RKO (cell line): ENCODE measurements at places on chromosomes 2 and 18.

DNA sequence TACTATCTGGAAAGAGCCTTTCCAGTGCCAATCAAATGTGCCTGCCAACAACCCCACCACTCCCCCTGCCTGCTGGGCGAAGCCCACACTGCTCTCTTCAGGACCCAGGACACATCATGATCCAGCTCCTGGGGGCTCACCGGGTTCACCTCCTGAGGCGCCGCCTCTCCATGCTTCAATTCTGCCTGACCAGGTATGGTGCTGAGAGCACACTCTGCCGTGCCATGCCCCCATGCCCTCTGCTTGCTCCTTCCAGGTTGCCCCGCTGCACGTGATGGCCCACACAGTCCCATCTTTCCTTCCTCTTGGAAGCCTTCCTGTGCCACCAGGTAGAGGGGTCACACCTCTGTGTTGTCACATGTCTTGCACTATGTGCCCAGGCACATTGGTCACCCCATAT, 47.5 kb downstream of the ASB18 start:
- no peak for DNase-seq

GRCh38 chr2:99640635-99641151, 150.9 kb upstream of the REV1 start:
- no peak for DNase-seq

- DNase-seq = no peak
These were observed 34.3 kb downstream of the TWIST2 start for GRCh38 chr2:238882082-238882755.

DNA sequence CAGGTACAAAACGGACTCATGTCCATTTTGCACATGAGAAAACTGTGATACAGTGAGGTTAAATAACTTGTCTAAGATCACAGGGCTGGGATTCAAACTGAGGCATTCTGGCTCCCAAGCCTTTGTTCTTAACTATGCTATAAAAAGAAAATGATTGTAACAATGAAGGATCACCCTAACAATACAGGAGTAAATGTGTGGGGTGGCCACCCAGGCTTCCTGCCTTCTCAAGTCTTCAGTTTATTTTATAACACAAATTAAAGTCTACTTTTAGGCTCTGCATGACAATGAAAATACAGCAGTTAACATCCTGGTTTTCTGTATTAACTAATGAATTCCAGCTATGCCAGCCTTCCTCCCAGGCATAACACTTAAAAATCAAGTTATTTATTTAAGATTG, 7.6 kb downstream of the WDFY1 start:
- DNase-seq = no peak

DNA sequence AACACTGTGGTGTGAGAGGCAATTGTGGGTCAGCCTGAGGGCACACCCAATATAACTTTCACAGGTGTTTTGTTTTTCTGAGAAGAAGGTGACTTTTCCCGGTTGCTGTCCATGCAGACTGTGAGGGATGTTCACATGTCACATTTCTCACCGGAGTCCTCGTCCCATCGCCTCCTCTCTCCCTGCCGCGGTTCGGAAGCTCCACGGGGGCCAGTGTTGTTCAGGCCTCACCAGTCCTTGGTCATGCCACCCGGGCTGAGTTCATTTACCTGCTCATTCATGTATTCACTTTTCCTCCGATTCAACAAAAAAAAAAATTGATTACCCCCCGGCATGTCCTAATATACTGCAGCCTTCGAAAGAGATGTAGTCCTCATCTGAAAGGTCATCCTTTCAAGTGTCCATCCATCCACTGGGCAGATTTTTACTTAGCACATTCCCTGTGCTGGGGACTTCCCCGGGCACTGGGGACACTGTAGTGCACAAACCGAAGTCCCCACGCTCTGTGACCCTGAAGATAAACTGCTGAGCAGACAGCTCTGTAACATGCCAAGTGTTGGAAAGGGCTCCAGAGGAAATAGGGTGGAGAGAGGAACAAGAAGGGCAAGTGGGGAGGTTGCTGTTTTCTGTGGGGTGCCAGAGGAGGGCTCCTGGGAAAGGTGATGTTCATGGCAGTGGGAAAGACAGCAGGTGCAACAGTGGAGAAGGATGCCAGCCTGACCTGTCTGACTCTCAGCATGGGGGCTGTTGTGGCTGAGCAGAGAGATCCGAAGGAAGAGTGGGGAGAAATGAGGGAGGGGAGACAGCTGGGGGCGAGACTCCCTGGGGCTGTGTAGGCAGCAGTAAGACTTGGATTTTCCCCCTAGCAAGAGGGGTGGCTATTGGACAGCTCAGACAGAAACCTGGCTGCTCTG, 22.4 kb downstream of the LRRFIP1 start:
- no peak for DNase-seq

- no peak for DNase-seq
These were observed 62.3 kb downstream of the TTC32 start for GRCh38 chr2:19839438-19839837.

GRCh38 chr18:12046046-12046750, 47.4 kb upstream of the ANKRD62 start:
- no peak for DNase-seq

DNA sequence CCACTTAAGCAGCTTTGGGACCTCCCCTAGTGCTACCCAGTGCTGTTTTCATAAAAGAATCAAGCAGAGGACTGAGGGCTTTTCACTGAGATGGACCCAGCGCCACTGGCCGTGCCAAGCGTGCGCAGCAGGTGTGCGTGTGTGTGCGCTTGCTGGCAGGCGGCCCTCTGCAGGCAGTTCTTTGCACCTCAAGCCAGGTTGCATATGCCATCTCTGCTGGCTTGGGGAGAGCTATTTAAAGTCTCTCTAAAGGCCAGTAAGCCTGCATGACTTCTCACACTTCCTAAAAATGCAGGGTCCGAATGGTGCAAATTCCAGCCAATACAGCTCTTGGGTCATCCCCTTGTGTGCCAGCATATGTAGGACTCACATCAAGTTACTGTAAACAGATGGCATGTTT, 255.5 kb downstream of the RNF152 start:
- no peak for DNase-seq

- no peak for DNase-seq
These were observed 10.0 kb downstream of the LRATD1 start for GRCh38 chr2:14642499-14642898.

DNA sequence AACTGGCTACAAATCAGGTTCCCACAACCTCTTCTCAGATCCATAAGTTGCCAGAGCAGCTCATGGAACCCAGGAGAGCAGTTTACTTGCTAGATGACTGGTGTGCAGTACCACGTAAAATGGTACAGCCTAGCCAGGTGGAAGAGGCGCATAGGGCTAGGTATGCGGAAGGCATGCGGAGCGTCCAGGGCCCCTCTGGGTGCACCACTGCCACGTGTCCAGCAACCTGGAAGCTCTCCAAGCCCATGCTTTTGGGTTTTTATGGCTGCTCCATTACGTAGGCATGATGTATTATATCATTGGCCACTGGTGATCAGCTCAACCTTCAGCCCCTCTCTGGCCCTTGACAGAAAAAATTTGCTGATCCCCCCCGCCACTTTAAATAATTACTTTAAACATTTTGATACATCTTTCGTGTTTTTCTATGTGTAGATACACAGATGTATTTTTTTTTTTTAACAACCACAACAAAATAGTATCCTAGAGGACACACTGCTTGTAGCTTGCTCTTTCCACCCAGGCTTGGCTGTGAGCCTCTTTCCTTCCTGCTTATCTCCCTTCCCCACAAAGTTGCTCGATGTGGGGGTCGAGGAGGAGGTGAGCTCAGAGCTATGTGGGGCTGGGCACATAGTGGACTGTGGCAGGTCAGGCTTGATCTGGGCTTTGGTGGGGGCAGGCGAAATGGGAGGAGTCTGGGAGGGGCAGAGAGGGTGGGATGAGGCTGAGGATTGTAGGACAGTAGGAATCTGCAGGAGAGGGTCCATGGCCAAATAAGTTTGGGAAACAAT, 65.4 kb upstream of the MCFD2 start:
- DNase-seq = no peak

- DNase-seq = no peak
These were observed 178.4 kb upstream of the FN1 start for GRCh38 chr2:215614296-215614695.

GRCh38 chr2:65598996-65599395, 166.6 kb upstream of the SPRED2 start:
- no peak for DNase-seq

DNA sequence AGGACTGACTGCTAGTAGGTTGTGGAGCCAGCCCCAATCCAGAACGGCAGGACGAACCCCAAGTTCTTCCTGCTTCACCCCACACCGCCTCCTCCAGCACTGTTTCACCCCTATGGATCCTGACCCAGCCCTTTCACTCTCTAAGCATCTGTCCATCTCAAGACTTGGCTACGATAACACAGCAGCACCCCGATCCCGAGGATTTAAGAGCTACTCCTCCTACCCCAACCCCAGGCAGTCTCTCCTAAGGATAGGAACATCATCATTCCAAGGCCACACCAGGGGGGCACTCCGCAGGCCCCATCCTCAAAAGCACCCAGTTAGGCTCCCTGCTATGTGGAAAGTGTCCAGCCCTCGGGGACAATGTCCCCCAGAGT, 645 bp downstream of the KCTD18 start:
- peak; percentile 58 for DNase-seq

- DNase-seq = no peak
These were observed 95.6 kb downstream of the TNFRSF11A start for GRCh38 chr18:62420513-62421209.

GRCh38 chr2:43212931-43213330, 13.5 kb downstream of the ZFP36L2 start:
- no peak for DNase-seq

DNA sequence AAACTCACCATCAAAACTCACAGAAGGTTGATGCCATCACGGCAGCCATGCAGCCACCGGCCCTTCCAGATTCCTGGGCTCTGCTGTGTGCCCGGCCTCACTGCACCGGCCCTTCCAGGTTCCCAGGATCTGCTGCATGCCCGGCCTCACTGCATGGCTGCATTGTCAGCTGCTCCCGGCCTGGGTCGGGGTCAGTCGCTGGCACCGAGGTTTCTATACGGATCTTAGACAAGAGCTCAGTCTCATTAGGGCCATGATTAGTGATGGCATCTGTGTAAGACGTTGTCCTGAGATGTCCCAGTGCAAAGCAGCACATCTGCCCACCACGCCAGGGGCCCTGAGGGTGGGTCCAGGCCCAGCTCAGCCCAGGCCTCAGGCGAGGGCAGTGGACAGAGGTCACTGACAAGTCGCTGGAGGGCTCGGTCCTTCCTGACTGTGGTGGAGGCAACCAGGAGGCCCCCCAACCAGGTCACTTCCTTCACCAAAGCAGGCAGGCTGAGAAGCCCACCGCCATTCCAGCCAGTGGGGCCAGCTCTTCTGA, 29.4 kb downstream of the TMEM18 start:
- DNase-seq = no peak

DNA sequence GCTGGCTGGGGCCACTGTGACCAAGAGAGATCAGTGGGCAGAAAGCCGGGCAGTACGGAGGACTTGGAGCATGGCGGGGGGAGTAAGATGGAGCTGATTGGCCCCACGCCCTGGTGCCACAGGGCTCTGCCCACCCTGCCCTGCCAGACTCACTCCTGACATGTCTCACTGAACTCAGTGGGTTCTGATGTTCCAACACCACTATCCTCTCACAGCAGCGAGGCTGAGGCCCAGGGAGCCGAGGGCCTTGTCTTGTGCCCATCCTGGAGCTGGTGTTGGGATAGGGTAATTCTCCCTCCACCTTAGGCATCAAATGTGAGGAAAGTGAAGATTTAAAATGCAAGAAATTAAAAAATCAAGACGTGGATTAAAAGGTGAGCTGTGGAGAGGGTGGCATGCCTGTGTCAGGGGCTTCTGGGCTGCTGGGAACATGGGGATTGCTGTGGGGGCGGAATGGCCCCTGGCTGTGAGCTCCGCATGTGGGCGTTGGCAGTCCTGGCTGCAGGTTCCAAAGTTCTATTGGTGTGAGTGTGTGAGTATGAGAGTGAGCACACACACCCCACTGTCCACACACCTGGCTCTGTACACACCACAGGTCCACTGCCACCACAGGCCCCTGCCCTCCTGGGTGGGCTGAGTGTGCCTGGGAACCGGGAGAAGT, 283.5 kb upstream of the HS6ST1 start:
- no peak for DNase-seq

- peak; percentile 20 for DNase-seq
These were observed 78.1 kb downstream of the AAK1 start for GRCh38 chr2:69565431-69565839.

DNA sequence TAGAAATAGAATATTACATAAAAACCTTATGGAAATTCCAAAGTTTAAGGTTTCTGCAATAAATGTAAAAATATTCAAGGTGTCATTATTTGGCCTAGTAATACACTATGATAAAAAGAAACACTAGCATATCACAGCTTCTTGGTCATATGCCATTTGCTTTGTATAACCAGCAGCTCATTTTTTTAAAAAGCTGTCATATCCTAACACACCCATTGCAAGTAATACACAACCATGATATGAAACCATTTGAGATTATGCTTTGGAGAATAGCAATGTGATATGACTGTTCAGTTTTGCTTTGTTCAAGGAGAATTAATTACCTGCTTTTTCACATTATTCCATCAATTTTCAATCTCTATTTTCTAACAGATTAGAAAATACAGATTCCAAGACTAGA, 149.0 kb downstream of the IKZF2 start:
- no peak for DNase-seq

- DNase-seq = peak; percentile 73
These were observed 3.1 kb upstream of the GMPPA start for GRCh38 chr2:219495531-219496122.

DNA sequence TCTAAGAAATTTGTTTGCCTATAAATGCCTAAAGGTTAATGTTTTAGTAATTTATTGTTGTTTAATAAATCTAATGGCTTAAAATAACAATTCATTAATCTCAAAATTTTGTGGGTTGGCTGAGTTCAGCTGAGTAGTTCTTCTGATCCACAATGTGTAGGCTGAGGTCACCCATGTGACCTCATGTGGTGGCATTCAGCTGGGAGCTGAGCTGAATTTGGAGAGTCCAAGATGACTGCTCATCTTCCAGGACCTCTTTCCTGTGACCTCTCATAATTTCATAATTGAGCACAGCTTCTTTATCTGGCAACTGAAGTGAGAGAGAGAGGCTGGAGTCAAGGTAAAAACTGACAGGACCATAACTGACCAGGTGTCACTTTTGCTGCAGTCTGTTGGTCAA, 132.4 kb downstream of the TXNL1 start:
- DNase-seq = no peak

GRCh38 chr2:108621687-108622681, 87.7 kb downstream of the LIMS1 start:
- DNase-seq = no peak

DNA sequence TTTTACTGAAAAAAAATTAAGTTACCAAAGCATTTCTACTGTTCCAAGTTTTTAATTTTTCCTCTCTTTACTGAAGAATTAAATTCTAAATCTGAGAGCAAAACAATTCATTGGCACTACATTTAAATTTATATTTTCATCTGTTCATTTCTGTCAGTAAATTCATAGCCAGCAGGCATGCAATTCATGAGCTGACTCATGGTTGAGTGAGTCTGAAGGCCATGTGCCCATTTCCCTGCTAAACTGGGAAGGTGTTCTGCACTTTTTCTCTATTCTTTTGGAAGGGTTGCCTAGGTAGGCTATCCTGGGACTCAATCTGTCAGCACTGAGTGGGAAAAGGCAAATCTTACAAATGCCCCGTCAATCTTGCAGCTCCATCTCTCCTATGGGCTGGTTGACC, 88.7 kb downstream of the KLHL14 start:
- DNase-seq = peak; percentile 3

- no peak for DNase-seq
These were observed 28.6 kb upstream of the VWC2L start for GRCh38 chr2:214382229-214382628.

- no peak for DNase-seq
These were observed 201.1 kb downstream of the VAPA start for GRCh38 chr18:10114717-10115463.
